NCI-H69 (cell line): ENCODE measurements at places on chromosomes 2 and 18.

- DNase-seq = no peak
Measured at GRCh38 chr2:101768556-101769220, 71.2 kb downstream of the MAP4K4 start.

GRCh38 chr2:63023444-63023843 is 27.2 kb upstream of the OTX1 start:
- peak; percentile 60 for DNase-seq

DNA sequence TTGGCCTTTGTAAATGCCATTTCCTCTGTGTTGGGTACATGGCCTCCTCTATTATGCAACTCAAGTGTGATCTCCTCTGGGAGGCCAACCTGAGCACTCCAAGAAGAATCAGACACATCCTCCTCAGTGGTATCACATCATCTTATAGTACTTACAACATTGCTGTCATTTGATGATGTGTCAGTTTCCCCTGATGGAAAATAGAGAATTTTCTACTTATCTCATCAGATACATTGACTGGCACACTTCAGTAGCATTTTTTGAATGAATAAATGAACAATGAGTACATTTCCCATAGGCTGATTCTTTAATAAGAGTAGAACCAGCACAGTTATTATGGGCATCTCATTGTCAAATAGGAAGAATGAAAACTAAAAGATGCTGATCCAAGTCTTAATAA is 86.6 kb upstream of the NXPH2 start:
- DNase-seq = no peak

DNA sequence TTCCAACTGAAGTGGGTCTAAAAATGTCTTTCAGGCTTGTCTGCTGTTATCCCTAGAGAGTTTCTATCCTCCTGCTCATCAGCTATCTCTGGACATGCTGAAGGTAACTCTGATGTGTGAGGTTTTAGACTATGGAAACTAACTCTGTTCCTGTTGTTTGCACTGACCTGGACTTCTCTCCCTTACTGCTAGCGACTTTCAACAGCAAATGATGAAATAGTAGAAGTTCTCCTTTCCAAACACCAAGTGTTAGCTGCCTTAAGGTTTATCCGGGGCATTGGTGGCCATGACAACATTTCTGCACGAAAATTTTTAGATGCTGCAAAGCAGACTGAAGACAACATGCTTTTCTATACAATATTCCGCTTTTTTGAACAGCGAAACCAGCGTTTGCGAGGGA is 26.9 kb downstream of the RMC1 start:
- no peak for DNase-seq

GRCh38 chr2:183996825-183997793 is 601.2 kb upstream of the ZNF804A start:
- peak; percentile 90 for DNase-seq

GRCh38 chr2:109497911-109498870 is 115.6 kb downstream of the SEPTIN10 start:
- DNase-seq = peak; percentile 12

- DNase-seq = no peak
Measured at GRCh38 chr2:238996331-238997136, 148.6 kb downstream of the TWIST2 start.

DNA sequence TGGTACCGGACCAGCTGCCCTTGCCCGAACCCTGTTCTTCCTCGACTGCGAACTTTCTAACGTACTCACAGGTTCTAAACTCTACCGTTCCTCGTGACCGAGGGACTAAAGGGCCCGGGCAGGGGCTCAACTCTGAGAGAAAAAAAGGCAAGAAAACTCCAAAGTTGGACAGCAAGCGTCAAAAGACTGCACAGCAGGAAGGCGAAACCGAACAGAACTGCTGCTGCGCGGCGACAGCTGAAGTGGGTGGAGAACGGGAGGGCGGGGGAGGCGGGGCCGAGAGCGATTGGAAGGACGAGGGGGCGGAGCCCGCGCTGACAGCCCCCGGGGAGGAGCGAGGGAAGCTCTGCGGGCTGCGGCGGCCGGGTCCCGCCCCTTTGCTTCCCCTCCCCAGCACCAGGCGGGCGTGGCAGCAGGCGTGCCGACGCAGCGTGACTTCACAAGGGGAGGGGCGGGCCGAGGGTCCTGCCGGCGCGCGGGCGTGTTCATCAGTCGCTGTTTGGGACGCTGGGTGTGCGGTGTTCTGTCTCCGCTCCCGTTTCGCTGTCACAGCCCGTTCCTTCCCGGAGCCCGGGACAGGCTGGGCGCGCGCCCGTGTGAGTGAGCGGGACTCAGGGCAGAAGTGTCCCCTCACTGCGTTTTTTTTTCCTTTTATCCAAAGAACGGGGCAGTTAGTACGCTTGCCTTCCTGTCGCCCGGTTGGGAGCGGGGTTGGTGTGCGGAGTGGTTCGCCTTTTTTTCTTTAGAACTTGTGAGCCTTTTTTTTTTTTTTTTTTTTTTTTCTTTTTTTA is at the start of gene NABP1:
Gene NABP1 (plus strand): TSS at position 491 of the 791 bp plus-strand sequence. CDS start 479 bp downstream, outside the sequence.
- peak; percentile 90 for DNase-seq

DNA sequence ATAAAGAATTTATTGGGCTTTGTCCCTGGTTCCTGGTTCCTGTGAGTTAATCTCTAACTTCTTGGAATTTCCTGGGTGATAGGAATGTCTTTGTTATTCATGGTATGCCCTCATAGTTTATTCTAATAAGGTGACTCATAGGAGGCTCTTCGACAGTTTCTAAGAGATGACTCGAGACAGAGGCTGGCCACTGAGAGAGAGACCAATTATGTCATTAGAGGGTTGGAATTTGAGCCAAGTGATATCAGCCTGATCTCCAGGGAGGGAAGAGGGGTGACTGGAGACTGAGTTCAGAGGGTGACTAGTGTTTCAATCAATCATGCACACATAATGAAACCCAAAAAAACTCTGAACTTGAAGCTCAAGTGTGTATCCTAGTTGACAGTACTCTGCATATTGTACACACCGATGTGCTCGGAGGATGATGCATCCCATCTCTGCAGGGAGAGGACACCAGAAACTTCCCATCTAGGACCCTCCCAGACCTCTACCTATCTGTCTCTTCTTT is 185.7 kb downstream of the MTCL1 start:
- DNase-seq = peak; percentile 89

GRCh38 chr2:237732070-237732469 is 66.5 kb upstream of the RBM44 start:
- peak; percentile 63 for DNase-seq

DNA sequence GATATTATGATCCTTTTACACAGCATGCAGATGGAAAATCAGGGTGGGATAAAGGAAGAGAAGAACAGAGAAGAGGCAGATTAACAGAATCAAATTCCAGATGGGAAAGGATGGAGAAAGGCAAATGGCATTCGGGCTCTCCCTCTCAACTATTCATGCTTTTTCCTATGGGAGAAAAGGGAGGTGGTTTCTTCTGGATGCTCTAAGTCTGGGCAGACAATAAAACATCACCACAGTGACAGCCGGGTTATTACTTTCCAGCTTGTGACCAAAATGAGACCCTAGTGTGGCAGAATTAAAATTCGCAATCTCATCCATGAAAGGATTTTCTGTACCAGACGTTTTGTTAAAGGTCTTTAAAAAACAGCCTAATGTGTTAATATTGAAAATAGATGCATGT is 440.7 kb downstream of the RND3 start:
- peak; percentile 28 for DNase-seq

DNA sequence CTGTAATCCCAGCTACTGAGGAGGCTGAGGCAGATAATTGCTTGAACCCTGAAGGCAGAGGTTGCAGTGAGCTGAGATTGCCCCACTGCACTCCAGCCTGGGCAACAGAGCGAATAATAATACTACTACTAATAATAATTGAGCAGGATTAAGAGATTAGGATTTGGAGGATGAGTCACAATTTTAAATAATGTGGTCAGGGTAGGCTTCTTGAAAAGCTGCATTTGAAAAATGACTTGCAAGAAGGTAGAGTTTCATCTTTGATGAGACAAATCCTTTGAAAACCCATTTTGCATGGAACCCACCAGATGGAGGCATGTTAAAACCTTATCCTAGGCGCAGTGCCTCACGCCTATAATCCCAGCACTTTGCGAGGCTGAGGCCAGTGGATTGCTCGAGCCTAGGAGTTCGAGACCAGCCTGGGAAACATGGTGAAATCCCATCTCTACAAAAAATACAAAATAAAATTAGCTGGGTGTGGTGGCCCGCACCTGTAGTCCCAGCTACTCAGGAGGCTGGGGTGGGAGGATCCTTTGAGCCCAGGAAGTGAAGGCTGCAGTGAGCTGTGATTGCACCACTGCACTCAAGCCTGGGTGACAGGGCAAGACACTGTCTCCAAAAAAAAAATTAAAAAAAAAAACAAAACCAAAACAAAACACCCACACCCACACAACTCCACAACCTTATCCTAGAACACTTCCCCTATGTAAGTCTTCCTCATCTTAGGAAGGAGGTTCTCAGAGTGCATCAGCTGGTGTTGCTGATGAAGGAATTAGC is 3.3 kb upstream of the ATP8B1 start:
- no peak for DNase-seq

DNA sequence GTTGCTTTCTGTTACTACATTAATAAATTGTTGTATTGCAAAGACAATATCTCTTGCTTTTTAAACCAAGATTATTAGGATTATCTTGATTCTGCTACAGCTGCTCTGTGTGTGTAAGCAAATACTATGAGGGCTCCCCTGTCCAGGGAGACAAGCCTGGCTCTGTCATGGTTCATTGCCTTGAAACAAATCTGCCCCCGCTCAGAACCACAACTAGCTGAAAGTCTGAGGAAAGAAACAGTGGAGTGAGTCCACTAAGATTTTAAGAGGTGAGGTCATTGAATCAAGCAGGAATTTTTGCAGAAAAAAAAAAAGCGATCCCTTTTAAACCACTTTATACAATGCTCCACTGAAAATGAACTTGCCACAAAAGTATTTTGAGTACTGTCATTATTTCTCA is 30.8 kb upstream of the LRRTM4 start:
- no peak for DNase-seq

DNA sequence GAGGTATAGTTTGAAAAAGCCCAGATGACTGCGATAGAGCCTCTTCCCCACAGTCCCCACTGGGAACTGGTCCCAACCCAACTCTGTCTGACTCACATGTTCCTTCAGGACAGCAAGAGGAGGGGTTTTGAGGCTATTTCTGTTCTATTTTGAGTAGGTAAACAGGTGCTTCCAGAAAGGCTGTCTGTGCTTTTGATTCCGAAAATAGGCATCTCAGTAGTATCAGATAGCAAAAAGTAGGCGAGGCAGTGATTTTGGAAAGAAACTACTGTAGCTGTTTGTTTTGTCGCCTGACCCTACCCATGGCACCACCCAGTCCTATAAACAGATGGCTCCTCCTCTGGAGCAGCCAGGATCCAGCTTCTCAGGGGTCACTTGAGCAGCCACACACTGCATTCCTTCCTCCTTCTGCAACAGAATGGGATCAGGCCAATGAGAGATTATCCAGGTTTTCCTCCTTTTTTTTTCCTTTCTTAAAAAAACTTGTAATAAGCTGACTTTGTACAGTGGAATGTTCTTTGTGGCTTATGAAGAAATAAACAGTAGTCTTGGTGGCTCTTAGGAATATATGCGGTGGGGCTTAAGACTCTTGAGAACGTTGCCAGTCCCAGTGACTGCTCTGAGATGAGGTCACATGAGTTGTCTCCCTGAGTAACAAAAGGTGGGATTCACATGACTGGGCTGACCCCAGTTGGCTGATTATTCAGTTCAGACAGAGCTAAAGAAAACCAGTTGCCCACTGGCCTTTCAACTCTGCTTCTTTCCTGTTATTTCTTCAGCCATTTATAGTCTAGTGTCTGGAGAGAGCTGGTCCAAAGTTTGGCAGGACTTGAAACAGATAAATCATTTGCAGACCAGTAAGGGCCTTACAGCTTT is 98.6 kb downstream of the KCNS3 start:
- no peak for DNase-seq

DNA sequence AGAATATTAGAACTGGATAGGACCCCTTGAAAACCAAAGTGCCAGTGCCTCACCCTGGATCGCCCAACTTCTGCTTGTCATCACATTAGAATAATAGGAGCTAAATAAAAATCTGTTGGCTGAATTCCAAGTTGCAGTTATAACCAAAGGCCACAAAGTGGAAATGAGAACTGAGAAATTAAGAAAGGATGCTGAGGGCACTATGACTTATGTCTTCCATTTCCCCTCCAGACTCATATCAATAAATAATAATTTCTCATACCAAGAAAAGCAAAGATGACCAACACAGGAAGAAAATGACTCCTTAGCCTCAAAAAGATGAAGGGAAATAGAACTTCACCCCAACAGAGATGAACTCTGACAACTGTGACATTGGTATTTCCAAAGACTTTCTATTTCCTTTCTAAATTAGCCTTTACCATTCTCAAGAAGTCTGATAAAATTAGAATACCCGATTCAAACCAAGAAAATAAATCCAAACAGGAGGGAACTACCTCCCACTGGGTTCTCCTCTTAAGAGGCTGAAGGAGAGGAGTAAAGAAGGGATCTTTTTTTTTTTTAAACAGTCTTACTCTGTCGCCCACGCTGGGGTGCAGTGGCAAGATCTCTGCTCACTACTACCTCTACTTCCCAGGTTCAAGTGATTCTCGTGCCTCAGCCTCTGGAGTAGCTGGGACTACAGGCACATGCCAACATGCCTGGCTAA is 46.5 kb upstream of the EPG5 start:
- no peak for DNase-seq

GRCh38 chr2:203286532-203286931 is 41.7 kb upstream of the ABI2 start:
- DNase-seq = no peak

DNA sequence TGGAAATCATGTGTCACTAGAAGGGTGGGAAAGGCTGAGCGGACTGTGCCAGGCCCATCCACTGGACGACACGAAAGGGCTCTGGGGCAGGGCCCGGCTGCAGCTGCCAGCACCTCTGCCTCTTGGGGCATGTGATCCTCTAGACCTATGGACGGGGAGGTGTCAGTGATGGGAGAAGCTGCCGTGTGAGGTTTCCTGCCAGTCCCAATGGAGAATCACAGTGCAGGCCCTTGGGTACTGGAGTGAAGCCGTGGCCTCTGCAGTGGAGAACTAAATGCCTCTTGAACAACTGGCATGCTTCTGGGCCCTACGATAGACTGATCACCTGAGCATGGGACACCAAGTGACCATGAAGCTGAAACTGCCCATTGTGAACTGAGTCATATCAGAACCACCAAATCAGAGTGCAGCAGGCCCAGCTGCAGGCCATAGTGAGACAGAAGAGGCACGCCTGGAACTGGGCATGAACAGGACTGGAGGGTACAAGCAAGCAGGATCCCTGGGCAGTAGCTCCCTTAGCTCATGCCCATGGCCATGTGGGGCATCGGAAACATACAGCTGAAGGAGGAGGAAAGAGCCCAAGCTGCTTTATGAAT is 18.8 kb upstream of the RHOB start:
- no peak for DNase-seq

DNA sequence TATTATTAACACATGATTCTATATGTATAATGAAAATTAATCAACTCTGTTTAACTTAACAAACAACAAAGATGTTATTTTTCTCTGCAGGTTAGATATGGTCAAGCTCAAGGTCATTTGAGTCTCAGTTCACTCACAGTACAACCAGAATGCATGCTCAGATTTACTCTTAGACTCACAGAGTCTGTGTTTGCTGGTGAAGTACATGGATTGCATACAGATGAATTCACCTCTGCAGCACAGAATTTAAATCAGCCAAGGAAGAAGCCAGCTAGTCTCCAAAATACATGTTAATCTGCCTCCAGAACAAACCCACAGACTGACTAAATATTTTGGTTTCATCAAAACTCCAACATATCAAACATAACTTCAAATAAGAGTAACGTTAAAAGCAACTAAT is 424.5 kb downstream of the RAD51AP2 start:
- no peak for DNase-seq
